Endodermal cell (in vitro differentiated cells): ENCODE measurements at places on chromosomes 1 and 21.

- no peak for DNase-seq
Measured at GRCh38 chr1:89739013-89739843, 81.6 kb upstream of the LRRC8D start.

DNA sequence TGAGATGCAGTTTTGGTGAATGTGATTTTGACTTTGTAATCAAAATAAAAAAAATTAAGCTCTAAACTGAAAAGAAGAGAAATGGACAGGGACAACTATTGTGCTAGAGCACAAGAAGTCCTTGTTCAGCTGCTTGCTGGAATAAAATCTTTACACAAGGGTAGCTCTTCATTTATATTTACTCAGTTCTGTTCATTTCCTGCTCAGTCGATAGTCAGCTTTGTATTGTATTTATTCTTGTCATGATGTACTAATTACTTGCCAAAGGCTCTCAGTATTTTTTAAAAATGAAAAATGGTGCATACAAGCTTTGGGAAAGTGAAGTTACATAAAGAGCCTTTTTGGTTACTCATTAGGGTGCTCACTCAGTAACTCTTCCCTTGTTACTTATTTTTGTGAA is 17.8 kb downstream of the F5 start:
- no peak for DNase-seq

DNA sequence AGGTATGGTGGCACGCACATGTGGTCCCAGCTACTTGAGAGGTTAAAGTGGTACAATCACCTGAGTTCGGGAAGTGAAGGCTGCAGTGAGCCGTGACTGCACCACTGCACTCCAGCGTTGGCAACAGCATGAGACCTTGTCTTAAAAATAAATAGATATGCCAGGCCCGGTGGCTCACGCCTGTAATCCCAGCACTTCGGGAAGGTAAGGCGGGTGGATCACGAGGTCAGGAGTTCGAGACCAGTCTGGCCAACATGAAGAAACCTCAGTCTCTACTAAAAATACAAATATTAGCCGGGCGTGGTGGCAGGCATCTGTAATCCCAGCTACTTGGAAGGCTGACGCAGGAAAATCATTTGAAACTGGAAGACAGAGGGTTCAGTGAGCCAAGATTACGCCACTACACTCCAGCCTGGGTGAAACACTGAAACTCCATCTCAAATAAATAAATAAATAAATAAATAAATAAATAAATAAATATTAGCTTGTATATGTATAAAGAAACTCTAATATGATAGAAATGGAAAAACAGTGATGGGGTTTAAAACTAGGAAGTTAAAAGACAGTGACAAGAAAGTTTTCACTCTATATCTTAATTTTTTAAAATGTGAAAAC is 18.8 kb downstream of the GATAD2B start:
- DNase-seq = no peak

GRCh38 chr1:57605933-57606332 is 182.1 kb upstream of the DAB1 start:
- peak; percentile 57 for DNase-seq

DNA sequence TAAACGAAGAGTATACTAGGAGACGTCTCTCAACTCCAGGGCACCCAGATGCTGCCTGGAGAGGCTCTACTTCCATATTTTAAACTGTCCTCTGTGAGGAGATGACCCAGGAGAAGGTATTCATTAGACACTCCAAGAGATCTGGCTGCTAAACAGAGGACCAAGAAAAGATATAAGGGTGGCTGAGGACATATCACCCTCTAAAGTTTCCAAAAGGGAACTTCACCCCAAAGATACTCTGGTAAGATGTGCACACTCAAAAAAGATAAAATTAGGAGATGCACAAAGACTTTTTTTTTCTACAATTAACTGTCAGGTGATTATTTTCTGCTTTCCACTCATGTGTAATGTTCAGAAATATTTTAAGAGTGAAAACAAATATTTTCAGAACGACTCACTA is 1.4 kb downstream of the ZNF670 start:
- no peak for DNase-seq

DNA sequence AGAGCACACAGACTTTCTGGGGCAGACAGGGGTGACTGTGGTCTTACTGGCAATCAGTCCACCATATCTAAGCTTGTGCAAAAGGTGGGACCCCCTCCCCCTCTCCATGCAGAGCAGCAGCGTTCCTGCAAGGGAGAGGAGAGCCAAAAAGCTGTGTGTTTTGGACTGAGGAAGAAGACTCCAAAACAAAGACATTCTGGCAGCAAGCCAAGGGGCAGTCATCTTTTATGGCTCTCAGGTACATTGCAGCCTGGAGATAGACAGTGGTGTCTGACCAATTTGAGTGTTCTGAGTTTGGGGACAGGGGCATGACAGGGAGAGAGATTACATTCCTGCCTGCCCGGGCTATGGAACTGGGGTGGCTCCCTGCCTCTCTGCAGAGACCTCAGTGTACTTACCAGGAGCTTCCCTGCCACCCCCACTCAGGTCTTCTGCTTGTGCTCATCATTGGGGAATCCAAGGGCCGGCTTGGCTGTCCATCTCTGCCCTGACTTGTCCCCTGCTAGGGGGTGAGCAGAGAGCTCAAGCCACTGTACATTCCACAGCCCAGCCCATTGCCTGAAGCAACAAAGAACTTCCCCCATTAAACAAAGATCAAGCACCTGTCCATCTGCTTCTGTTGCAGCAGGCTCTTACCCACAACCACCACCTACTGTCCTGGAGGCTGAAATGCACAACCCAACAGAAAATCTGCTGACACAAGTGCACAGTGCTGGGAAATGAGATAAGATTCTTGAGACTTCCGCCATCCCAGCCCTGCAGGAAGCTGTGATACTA is 131.1 kb downstream of the EVI5 start:
- no peak for DNase-seq

GRCh38 chr1:53116933-53117600 is 25.4 kb downstream of the SLC1A7 start:
- no peak for DNase-seq

DNA sequence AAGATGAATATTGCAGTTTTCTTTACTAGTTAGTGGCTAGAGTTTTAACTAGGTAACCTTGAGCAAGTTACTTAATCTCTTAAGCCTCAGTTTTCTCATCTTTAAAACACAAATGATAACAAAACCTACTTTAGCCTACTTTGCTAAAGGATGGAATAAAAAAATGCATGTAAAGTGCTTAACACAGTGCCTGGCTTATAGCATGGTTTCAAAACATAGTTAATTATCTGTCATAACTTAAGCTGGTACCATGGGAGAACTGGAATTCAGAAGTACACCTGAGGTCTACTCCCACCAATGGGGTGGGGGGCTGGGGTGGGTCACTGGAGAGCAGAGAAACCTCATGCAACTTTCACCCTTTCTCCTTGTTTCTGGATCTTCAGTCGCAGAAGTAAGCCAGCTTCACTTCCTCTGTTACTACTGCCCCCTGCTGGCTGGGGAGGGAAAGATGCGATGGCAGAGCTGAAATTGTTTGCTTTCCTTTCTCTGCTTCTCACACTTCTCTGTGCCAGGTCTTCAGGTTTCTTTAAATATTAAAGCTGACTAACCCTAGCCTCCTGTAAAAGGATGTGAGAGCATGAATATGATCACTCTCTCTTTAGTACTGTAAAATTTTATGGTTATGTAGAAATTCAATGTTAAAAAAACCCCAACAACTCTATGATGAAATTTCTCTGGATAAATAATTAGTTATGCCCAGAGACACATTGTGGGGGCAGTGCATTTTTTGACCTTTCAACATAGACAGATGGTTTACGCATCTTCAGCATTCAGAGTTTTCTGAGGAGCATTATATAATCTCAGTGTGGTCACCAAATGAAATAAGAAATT is 324.2 kb downstream of the HLX start:
- peak; percentile 93 for DNase-seq

- no peak for DNase-seq
Measured at GRCh38 chr1:28112388-28113241, 24.2 kb upstream of the EYA3 start.

DNA sequence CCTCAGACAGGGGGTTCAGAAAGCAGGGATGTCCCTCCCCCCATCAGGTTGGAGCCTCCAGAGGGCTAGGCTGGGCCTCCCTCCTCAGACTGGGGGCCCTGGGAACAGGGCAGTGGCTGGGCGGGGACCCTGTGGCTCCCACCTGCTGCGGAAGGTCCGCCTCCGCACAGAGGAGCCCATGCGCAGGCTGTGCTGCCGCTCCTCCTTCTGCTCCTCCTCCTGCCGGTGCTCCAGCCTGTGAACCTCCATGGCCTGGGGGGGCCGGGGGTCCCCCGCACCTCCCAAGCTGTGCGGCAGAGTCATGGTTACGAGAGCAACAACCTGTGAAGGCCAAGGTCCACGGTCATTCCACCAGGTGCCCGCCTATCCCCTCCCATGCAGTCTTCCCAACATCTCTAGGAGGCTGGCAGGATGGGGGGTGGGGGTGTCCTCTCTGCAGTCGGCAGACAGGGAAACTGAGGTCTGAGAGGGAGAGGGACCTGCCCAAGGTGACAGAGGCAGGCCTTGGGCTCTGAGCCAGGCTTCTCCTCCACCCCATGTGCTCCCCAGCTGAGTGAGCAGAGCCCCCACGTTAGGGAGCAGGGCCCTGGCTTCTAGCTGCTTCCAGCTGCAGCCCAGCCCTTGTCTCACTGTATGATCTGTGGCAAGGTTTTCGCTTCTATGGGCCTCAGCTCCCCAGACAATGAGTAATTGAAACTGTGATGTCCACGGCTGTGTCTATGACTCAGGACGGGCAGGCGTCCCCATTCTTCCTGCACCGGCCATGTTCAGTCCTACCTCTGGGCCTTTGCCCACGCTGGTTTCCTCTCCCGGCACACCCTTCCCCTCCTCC is 3.4 kb downstream of the MYOM3 start:
- no peak for DNase-seq

DNA sequence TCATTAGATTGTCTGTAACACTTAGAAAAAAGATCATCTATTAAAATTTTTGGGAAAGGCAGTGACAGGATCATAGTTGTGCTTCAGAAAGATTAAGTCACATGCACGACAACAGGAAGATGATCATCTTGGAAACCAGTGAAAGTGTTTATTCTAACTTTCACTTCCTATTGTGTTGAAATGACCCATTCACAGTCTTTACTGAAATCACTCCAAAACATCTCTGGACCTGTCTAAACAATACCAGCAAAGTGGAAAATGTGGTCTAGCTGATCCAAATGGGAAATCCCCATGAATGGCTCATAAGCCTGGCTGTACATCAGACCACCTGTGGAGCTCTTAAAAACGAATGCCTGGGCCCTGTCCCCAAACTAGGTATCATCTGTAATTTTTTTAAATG is 111.1 kb upstream of the ETV3 start:
- peak; percentile 4 for DNase-seq

GRCh38 chr1:111217183-111217910 is 10.2 kb upstream of the CHI3L2 start:
- no peak for DNase-seq

DNA sequence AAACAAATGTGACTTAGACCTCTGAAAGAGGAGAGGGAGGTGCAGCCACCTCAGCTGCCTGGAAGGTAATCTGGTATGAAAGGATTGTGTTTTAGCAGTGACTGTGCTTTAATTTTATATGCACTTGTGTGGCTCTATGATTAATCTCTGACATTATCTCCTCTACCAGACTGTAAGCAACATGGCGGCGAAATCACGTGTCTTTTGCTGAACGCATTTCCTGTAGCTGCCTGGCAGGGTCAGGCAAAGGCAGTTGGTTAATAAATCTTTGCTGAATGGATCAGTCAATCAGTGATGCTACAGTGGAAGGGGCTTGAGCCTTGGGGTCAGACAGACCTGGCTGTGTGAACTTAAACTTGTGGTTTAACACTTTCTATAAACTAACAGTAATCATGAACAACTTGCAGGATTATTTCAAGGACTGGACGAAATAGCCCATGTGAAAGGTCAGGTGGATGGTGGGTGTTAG is 96.9 kb downstream of the ADSS2 start:
- peak; percentile 35 for DNase-seq

GRCh38 chr1:39757501-39757900 is 13.6 kb downstream of the OXCT2 start:
- no peak for DNase-seq

GRCh38 chr1:180781718-180782117 is 131.0 kb upstream of the KIAA1614 start:
- DNase-seq = no peak

DNA sequence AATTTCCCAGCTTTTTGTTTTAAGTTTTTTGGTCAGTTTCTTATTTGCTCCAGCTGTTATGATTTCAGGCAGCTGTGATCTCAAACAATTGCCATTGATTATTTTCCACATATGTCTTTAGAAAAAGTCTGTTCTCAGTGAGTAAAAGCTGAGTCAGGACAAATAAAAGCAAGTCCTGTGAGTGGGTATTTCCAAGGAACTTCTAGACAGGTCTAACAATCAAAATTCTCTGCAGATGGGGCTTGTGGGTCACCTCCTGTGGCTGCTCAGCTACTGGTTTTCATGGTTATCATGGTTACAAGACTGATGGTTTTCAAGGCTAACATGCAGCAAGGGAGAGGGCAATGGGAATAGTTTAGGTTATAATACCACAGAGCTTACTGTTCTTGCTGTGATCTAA is 585.7 kb downstream of the LMO4 start:
- DNase-seq = no peak

DNA sequence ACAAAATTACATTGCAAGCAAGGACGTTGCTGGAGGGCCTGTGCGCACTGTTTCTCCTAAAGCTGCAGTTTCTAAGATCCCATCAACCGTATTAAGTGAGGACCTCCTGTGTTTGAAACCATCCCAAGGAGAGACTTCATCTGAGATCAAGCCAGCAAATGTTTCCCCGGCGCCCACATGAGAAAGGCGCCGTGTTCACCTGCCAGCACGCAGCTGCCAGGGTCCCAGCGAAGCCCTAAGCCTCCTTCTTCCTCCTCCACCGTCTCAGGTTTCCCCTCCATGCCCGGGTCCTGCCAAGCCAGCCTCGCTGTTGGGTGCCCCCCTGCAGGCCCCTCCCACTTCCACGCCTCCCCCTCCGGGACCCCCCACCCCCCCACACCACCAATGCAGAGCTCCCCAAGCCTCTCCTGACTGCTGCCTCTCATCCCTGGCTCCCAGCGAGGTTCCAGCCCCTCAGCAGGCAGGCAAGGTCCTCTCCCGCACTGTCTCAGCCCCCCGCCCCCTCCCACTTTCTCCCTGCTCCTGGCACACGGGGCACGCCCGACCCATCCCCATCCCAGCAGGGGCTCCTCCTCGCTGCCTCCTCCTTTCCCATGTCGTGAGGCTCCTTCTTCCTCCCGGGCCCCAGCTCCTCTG is 8.6 kb upstream of the TFF1 start:
- DNase-seq = peak; percentile 67
